ENCODE measurements at places on chromosomes 5 and 9. TPM values are rescaled to one million over a fixed set of nuclear protein-coding genes. Genes with fewer than 3 reads are reported as not detected.

Gene IL17B
- not detected for total RNA-seq

Gene RNF224
- total RNA-seq = 0.16 TPM

GRCh38 chr5:158174918-158175851 lies 316.2 kb upstream of the CLINT1 start:
- peak; percentile 37 for DNase-seq

GRCh38 chr5:135741040-135741439 lies 93.4 kb upstream of the SLC25A48 start:
- no peak for DNase-seq

GRCh38 chr5:1536322-1536845 lies 12.6 kb upstream of the LPCAT1 start:
- DNase-seq = no peak

Gene SPAG8
- total RNA-seq = 0.89 TPM

Gene PCDHGA8
- 2.7 TPM for total RNA-seq

DNA sequence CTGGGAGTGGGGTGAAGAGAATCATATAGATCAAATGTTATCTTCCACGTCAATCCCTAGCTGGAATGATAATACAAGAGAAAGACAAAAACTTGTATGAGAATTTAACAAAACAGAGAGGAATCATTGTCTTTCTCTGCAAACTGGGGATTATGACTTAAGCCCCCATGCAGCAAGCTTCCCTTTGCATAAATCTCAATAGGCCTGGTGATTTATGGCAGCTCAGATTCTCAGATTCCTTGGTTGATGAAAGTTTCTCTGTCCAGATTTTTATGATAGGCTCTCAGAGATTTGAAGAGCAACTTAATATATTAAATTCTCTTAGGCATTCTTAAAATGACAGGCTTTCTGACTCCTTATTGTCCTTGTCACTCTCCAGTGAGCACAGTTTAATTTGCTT lies 56.0 kb downstream of the RASGRF2 start:
- DNase-seq = no peak

Gene SPINK6
- not detected for total RNA-seq

DNA sequence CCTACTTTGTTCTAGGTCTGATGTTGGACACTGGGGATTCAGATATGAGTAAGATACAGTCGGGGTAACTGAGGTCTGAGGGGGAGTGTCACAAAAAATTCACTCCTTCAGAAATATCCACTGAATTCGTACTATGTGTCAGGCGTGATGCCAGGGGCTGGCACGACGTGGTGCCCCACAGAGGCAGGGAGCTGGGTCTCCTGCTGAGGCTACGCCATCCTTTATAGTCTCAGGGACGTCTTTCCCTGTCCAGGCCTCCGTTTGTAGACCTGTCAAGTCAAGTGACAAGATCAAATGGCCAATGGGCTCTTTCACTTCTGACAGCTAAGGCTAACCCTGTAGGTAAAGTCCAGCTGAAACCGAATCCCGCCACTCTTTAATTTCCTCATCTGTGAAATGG lies 118.8 kb upstream of the SMIM23 start:
- no peak for DNase-seq

DNA sequence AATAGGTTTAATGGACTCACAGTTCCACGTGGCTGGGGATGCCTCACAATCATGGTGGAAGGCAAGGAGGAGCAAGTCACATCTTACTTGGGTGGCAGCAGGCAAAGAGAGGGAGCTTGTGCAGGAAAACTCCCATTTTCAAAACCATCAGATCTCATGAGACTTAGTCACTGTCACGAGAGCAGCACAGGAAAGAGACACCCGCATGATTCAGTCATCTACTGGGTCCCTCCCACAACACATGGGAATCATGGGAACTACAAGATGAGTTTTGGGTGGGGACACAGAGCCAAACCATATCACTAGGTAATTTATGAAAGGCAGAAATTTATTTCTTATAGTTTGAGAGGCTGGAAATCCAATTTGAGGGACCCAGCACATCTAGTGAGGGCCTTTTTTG lies 40.0 kb downstream of the MTREX start:
- DNase-seq = no peak

Gene CMYA5
- 6.7 TPM for total RNA-seq

GRCh38 chr5:143664623-143665022 lies 147.3 kb upstream of the HMHB1 start:
- DNase-seq = no peak

- DNase-seq = no peak
Measured at GRCh38 chr5:73701566-73701965, 75.6 kb downstream of the ARHGEF28 start.

Gene DIPK1B
- total RNA-seq = 56.2 TPM

Gene SPATA31D4
- total RNA-seq = not detected

- no peak for DNase-seq
Measured at GRCh38 chr5:6759983-6760382, 46.8 kb downstream of the TENT4A start.

Gene FBP2
- not detected for total RNA-seq

Measured in mesothelial cell of epicardium (in vitro differentiated cells).